ENCODE measurements at places on chromosomes 1 and 21.

DNA sequence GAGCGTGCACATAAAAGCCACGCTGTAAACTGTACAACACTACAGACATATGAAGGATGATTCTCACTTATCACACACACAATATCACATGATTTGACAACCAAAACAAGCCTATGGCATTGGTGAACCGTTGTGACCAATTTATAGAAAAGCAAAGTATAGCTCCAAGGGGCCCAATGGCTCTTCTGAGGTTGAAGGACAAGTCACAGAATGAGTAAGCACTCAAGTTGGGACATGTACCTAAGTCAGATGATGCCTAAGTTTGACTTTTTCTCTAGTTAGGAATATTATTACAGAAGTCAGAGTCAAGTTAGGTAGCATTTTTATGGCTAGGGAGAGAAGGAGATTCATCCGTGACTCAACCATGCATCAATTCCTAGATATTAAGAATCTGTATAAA lies 45.7 kb downstream of the PLPP3 start:
- DNase-seq = no peak

GRCh38 chr21:46217511-46218196 lies 10.9 kb downstream of the LSS start:
- DNase-seq = peak; percentile 35

GRCh38 chr1:153572569-153573015 lies 6.9 kb upstream of the S100A2 start:
- no peak for DNase-seq

DNA sequence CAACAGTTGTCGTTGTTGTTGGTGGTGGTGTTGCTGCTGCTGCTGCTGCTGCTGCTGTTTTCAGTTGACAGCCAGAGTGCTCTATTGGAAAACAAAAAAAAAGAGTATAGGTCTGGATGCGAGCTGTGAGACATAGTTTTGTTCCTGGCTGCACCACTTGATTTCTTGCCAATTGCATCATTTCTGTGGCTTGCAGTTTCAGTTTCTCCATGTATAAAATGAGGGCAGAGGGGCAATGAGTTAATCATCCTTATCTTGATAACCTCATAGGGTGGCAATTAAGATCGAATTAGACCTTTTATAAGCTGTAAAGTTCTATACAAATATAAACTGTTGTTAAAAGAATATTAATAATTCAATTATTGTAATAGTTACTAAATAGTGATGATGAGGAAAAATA lies 156.7 kb downstream of the DMRTA2 start:
- DNase-seq = no peak

- no peak for DNase-seq
These were observed 120.9 kb downstream of the HLX start for GRCh38 chr1:220999872-221000863.

DNA sequence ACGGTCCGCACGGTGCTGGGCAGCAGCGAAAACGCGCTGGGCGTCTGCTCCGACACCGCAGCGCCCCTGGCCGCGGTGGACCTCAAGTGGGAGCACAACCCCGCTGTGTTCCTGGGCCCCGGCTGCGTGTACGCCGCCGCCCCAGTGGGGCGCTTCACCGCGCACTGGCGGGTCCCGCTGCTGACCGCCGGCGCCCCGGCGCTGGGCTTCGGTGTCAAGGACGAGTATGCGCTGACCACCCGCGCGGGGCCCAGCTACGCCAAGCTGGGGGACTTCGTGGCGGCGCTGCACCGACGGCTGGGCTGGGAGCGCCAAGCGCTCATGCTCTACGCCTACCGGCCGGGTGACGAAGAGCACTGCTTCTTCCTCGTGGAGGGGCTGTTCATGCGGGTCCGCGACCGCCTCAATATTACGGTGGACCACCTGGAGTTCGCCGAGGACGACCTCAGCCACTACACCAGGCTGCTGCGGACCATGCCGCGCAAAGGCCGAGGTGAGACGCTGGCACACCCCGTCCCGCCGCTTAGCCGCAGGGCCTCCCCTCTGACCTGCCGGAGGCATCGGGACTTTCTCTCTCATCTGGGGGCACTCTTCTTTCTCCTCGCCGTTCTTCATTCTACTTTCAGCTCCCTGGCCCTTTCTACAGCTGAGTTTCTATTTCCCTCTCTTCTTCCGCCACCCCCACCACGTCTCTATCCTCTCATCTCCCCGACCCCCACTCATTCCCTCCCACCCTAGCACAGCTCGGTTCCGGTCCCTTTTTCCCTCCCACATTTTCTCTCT lies 1.0 kb downstream of the NPR1 start:
- DNase-seq = no peak

GRCh38 chr1:229396585-229397206 lies 37.2 kb downstream of the ACTA1 start:
- DNase-seq = no peak

DNA sequence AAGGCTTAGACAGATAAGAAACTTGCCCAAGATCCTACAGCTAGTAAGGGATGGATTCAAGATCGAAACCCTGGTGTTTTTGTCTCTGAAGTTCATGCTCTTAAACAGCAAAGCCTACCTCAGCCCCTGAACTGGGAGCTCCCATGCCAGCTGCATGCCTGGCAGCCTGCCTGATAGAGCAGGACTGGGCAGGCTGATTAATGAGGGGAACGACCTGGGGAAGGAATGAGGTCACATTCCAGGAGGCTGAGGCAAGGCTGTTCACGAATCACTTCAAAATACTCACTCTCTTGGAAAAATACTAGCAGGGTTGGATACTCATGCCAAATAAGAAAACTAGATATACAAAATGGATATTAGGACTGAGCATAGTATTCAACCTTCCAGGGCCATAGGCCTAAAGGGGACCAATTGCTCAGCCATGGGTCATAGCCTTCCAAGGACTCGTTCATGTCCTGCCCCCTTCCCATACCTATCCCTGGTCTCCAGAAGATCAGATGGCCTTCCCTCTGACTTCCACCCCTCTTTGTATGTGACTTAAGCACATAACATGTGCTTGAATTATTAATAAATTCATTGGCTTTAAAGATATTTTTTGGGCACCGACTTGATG lies 15.6 kb upstream of the TACSTD2 start:
- DNase-seq = no peak

DNA sequence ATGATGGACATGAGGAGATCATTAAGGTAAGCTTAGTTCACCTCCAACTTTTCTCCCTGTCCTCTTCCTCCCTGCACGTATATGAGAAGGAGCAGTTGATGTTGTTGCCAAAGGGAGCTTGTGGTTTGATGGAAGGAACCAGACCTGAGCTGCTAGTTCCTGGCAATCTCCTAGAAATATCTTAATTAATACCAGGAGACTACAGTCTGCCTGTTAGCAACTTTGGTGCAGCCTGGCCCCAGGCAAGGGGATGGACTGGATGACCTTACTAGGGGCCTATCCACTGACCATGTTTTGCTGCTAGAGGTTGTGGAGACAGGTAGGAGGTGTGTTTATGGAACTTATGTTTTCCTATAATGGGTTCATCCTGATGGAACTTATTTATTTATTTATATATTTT lies 22.6 kb downstream of the TUFT1 start:
- no peak for DNase-seq

- no peak for DNase-seq
These were observed 33.2 kb downstream of the NHLH2 start for GRCh38 chr1:115807723-115808122.

DNA sequence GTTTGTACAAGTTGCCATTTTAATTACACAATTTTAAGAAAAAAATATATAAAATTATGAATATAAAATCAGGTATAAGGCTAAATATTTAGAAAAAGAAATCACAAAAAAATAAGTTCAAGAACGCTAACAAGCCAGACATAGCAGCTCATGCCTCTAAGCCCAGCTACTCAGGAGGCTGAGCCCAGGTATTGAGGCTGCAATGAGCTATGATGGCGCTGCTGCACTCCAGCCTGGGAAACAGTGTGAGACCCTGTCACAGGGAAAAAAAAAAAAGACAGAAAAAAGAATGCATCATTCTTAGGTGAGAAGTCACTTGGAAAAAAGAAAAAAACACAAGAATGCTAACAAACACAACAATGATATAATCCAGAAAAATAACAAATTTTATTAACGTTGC lies 112.3 kb upstream of the PRDX6 start:
- no peak for DNase-seq

DNA sequence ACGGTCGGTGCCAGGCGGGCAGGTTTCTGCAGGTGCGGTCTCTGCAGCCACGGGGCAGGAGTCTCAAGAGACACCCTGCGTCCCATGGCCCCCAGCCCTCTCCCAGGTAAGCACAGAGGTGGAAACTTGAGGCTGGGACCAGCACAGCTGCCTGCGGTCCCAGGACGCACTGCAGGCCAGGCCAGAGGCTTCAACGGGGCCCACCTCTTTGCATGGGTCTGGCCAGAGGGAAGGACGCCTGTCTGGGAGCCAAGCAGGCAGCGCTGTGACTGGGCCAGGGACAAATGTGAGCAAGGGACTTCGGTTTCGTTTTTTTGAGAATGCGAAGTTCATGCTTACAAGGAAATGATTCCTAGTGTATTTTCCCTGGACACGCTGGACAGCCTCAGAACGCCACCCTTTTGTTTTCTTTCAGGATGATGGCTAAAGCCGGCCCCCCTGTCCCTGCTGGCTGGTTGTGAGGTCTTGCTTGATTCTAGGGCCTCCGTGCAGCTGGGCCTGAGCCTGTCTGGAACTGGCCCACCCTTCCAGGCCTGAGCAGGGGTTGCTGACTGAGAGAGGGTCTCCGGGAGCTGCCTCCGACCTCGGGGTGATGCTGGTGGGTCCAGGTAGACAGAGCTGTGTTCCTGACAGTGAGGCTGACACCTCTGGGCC lies 38.3 kb downstream of the MORN1 start:
- DNase-seq = no peak

GRCh38 chr1:18641005-18641941 lies 10.6 kb downstream of the PAX7 start:
- DNase-seq = no peak

DNA sequence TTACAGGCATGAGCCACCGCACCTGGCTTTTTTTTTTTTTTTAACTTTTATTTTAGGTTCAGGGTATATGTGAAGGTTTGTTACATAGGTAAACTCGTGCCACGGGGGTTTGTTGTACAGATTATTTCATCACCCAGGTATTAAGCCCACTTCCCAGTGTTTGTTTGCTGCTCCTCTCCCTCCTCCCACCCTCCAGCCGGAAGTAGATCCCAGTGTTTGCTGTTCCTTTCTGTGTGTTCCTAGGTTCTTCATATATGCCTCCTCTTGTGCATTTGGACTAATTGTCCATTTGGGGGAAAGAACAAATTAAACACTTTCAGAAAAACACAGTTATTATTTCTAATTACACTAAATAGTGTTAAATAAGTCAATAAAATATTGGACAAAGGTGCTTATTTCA lies 1.1 kb upstream of the SLC2A7 start:
- no peak for DNase-seq

GRCh38 chr1:109884242-109884891 lies 26.3 kb upstream of the CSF1 start:
- no peak for DNase-seq

DNA sequence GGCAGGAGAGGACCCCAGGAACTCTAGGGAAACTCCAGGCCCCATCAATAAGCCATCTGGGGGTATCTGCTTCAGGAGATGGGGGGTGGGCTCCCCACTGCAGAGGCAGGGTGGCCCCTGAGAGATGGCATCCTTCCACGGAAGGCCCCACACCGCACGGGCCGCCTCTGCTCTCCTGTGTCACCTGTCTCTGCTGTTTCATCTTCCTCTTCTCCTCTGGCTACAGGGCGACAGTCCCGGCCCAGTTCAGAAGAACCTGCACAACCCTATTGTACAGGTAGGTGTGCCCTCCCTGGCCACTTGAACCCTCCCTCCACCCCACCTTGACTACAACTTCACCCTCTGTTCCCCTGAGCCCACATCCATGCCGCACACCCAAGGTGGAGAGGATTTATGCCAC lies 90.2 kb upstream of the TMEM51 start:
- DNase-seq = no peak

GRCh38 chr1:36783475-36783874 lies 250.8 kb downstream of the GRIK3 start:
- DNase-seq = no peak

DNA sequence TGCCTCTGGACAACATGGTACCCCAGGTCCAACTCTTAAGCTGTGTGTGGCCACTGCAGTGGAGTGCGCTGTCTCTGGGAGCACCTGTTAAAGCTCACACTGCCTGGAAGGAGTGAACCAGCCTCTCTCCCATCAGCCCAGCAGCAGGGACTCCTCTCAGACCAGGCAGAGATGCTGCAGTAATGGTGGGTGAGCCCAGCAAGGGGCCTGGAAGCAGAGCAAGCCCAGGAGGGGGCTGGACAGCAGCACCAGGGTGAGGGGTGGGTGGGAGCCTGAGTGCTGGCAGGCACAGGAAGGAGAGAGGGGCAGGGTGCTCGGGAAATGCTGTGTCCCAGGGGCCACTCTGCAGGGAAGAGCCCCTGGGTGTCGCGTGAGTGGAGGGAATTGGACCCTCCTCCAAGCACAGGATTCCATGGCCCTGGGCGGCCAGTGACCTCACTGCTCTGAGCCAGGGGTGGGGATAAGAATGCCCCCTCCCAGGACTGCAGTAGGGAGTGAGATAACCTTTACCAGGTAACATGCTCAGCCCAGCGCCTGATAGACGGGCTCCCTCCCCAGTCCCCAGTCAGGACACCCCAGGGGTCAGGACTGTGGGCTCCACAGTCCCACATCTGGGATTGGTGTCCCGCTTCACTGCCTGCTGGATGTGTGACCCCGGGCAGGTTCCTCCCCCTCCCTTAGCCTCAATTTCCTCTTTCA lies 313.1 kb downstream of the MATN1 start:
- DNase-seq = no peak

- DNase-seq = no peak
These were observed 117.1 kb downstream of the NRIP1 start for GRCh38 chr21:14947613-14948160.

DNA sequence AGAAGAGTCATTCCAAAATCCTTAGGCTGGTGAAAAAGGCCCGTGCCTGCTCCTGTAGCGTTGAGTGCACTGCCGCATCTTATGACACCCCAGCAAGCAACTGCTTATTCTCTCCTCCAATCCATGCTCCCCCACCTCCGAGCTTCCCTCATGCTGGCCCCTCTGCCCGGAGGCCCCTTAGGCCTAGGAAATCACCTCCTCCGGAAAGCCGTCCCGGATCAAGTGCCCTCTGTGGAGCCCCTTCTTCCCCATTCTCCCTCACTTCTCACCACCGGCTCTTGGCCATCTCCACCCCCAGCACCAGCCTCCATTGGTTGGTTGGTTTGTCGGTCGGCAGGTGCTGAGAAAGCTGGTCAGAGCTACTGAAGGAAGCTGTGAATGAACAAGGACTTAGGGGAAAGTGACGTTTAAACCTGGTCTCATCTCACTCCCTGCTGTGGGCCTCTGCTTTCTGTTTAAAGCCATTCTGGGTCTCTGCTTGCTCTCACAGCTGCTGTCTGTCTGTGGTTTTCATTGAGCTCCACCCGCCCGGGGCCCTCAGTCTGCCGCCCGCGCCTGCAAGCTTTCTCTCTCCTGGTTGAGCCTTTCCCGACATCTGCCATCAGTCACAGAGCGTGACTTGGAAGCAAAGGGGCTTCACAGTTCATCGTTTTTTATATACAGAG lies 122.2 kb downstream of the KCNN3 start:
- DNase-seq = no peak

GRCh38 chr1:14996133-14997050 lies 157.2 kb upstream of the TMEM51 start:
- DNase-seq = no peak

GRCh38 chr1:202658769-202659168 lies 51.5 kb downstream of the SYT2 start:
- no peak for DNase-seq

GRCh38 chr1:39738622-39739366 lies at the start of gene PPIE:
Gene PPIE (plus strand): TSS chr1:39738882. CDS start chr1:39738901, 19 bp downstream.
- peak; percentile 85 for DNase-seq
